ENCODE measurements at places on chromosomes 12 and 14. TPM values are rescaled to one million over a fixed set of nuclear protein-coding genes. Genes with fewer than 3 reads are reported as not detected.

The CACNA1C gene
- polyA plus RNA-seq, result 1.6 TPM

The NRIP2 gene
- 8.9 TPM for polyA plus RNA-seq

The ZNF385A gene
- polyA plus RNA-seq, result 109 TPM

The NFATC4 gene
- 11.6 TPM for polyA plus RNA-seq

The LBHD2 gene
- not detected for polyA plus RNA-seq

The KRT83 gene
- 1.1 TPM for polyA plus RNA-seq

The GALNT16 gene
- polyA plus RNA-seq, result 16.2 TPM

All from brain (organoid and tissue), 16 donors.